ENCODE measurements at places on chromosomes 4 and X.

GRCh38 chrX:131746491-131746968 is 202.7 kb downstream of the OR13H1 start:
- no peak for DNase-seq

DNA sequence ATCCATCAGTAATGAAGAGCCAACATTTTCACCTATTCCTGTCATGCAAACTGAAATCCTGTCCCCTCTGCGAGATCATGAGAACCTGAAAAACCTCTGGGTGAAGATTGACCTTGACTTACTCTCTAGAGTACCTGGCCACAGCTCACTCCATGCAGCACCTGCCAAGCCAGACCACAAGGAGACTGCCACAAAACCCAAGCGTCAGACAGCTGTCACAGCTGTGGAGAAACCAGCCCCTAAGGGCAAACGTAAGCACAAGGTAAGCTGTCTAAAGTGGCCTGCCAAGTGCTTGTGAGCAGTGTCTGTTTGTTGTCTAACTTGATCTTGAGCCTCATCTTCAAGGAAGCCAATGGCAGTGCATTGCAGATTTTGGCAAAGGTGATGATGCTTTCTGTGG is 455.9 kb downstream of the AFF2 start:
- no peak for DNase-seq

- DNase-seq = no peak
These were observed 38.1 kb upstream of the CD99L2 start for GRCh38 chrX:150936556-150936955.

GRCh38 chr4:159446266-159446976 is 343.5 kb downstream of the RAPGEF2 start:
- DNase-seq = peak; percentile 32

- DNase-seq = no peak
These were observed 42.2 kb downstream of the SMARCA5 start for GRCh38 chr4:143555676-143556075.

GRCh38 chr4:70623323-70623722 is 5.2 kb upstream of the ENAM start:
- peak; percentile 43 for DNase-seq

DNA sequence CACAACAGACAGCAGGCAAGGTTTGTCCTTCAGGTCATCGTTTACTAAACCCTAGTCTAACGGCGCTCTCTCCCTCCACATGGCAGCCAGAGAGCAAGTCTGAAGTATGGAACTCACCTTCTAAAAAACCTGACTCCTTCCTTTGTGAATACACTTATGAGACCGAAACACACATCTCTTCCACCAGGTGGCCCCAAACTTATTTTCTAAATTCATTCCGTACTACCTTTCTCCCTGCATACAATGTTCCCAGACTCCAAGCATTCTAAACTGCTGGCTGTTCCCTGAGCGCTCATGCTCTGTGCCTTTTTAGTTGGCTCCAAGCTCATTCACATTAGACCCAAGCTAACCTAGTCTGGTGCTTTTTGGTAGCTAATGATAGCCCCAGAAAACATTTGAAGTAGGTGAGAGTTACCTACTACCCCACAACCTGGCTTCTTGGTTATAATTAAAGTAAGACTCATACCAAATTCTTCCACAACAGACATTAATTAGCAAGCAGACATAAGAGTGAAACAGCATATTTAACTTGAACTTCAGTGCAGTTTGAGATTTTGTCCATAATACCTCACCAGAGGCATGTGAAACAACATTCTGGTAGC is 67.6 kb upstream of the DCLK2 start:
- no peak for DNase-seq

- DNase-seq = no peak
These were observed 51.5 kb downstream of the ALPK1 start for GRCh38 chr4:112348488-112349158.

DNA sequence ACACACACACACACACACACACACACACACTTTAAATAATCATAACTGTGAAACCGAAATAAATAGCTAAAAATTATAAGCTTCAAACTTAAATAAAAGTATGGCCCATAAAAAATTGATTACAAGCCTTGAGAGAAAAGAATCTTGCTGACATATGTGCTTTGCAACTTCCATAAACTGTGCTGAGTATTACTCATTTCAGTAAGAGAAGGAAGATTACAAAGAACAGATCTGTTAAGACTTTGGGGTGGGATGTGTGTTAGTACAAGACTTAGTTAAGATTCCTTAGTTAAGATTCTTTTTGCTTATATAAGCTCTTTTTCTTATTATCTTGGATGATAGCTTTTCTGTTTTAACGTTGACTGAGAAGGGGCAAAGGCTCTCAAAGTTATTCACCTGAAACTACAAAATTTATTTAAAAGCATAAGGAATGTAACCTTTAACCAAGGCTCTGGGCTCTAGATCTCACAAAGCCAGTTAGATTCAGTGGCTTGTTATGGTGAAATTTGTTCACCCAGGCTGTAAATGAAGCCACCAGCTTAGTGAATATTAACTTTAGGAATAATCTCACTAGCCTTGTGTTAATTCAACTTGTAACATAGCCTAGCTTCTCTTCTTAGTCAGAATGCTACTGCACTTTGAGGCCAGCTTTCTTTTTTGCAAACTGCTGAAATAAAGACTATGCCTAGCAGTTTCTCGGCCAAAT is 58.2 kb downstream of the ARSJ start:
- no peak for DNase-seq

GRCh38 chr4:112073181-112073580 is 72.1 kb upstream of the FAM241A start:
- no peak for DNase-seq

- peak; percentile 89 for DNase-seq
These were observed 3.1 kb upstream of the GRPEL1 start for GRCh38 chr4:7070729-7071511.

DNA sequence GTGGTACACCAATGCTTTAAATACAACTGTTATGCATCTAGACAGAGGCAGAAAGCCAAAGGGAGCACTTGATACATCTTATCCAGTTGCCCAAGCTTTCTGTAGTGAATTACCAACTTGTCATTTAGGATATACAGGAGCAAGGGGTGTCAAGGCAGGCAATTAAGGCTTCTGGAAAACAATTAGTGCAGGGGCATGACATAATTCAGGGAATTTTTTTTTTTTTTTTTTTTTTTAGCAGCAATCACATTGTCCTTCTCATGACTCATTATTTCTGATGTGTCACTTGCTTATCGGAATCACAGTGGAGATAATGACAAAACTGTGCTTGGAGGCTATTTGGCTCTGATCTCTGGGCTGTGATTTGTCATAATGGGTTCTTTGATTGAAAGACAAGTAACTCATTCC is 259.5 kb downstream of the ARHGAP24 start:
- DNase-seq = no peak
